Epithelial cell of prostate (primary cell): ENCODE measurements at places on chromosomes 4 and X.

GRCh38 chr4:38323141-38323641, 340.8 kb upstream of the KLF3 start:
- DNase-seq: no peak

GRCh38 chr4:20137176-20137575, 114.5 kb upstream of the SLIT2 start:
- DNase-seq: no peak

DNA sequence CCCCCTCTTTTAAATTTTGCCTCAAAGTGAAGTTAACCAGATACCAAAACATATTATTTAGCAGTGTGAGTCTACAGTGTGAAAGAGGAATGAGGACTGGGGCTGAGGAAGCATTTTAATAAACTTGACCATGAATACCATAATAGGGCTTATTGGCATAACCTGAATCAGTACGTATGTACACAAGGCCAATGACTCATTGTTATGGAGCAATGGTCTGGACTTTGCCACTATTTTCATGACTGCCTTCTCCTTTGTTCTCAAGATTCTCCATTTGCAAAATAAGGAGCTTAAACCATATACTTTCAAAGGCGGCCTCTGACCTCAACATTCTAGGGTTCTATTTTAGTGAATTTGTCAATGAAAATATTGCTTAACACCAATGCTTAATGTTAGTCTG, 102.8 kb upstream of the OR13H1 start:
- no peak for DNase-seq

DNA sequence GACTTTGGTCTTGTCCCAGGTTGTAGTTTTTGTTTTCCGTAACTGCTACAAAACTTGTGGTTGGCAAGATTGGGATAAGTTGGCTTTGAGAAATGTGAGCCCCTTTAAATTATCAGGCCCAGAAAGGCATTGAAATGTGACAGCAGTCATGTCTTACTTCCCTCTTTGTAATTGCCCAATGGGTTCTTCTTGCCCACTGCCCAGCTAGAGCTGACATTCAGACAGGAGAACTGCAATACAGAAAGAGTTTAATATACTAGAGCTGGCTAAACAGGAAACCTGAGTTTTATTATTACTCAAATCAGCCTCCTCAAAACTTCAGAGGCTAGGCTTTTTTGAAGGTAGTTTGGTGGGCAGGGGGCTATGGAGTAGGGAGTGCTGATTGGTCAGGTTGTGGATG, 288.3 kb downstream of the ZNF674 start:
- no peak for DNase-seq

GRCh38 chrX:49725923-49726904, 30.4 kb upstream of the PAGE1 start:
- no peak for DNase-seq

- DNase-seq: no peak
Observed at GRCh38 chr4:83947830-83948193, 411.9 kb downstream of the GPAT3 start.

- no peak for DNase-seq
Observed at GRCh38 chrX:2521092-2521926, 20.5 kb upstream of the DHRSX start.

GRCh38 chrX:122788216-122788615, 395.9 kb upstream of the GRIA3 start:
- no peak for DNase-seq

GRCh38 chr4:176044589-176044951, 21.1 kb upstream of the WDR17 start:
- no peak for DNase-seq
